SIG-M5 (cell line): ENCODE measurements at places on chromosomes 16 and 17.

GRCh38 chr16:88552166-88552565 lies 18.0 kb upstream of the ZC3H18 start:
- no peak for DNase-seq

DNA sequence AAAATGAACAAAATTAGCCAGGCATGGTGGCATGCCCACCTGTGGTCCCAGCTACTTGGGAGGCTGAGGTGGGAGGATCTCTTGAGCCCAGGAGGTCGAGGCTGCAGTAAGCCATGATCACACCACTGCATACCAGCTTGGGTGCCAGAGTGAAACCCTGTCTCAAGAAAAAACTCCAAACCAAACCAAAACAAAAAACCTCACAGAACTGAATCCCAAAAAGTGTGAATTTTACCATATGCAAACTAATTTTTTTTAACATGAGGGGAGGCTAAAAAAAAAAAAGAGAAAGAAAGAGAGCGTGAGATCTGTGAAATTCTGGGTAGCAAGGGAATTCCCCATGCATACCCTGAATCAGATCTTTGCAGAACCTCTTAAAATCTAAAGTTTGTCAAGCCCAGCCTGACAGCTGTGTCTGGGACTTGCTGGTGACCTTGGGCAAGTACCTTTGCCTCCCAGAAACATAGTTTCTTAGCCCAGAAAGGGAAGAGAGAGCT lies 17.1 kb upstream of the CDH1 start:
- DNase-seq, result no peak

DNA sequence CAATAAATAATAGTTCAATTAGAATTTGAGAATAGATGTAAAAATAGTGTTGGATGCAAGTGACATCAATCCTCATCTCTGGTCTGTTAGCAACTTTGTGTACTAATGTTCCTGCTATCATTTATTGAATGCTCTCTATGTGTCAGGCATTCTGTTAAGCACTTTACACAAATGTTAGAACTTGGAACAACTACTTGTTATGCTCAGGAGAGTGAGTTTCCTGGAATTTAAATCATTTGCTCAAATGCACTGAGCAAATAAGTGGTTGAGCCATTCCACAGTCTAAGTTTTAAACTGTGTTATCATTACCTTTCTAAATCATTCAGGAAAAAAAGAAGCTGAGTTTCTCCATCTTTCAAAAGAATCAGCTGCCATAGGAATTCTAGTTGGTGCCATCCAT lies 1327.3 kb upstream of the GOT2 start:
- no peak for DNase-seq

GRCh38 chr16:81541314-81541713 lies 96.7 kb downstream of the CMIP start:
- no peak for DNase-seq

GRCh38 chr16:72847187-72848027 lies 200.5 kb downstream of the ZFHX3 start:
- DNase-seq, result no peak

GRCh38 chr16:29310852-29311314 lies 95.6 kb downstream of the NPIPB11 start:
- no peak for DNase-seq

DNA sequence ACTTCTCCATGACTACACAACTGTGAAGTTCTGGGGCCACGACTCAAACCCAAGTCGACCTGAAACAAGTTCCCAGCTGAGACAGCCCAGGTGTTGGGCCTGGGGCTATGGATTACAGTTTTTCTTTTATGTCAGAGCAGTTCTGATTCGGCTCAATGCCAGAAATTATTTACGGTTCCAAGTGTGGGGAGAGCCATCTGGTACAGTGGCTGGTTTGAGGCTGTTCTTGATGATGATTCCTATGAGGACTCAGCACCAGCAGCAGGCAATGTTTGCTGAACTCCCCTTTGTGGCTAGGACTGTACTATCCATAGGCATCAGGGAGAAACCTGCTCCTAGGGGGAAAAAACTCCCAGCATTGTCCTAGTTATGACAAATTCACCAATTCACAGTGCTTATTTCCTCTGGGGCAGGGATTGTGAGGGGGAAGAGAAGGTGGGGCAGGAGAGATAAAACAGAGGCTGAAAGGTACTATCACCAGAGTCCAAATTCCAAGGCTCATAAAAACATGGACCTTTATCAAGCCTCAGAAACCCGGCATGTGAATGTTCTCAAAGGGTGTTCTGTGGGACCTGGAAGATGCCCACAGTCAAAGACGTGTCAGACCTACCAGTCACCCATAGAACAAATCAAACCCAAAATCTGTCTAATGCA lies 18.2 kb upstream of the CMTM4 start:
- DNase-seq, result no peak

DNA sequence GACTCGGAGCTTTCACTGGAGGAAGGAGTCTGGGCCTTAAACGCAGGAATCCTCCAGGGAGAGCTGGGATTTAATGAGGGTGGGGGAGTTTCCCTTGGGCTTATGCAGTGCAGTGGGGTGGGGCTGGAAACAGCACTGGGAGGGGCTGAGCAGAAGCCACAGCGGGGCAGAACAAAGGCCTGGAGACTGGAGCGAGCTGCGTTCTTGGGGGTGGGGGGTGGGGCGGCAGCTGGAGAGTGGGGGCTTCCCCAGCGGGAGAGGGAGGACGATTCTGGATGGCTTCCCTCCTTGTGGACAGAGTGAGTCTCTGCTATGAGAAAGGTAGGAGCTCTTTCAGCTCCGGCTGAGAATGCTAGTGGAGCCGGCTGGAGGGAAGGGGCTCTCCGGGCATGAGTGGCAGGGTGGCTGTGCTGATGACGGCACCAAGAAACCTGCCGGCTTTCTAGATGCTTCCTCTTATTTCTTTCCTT lies 406.0 kb downstream of the SEC14L1 start:
- no peak for DNase-seq

DNA sequence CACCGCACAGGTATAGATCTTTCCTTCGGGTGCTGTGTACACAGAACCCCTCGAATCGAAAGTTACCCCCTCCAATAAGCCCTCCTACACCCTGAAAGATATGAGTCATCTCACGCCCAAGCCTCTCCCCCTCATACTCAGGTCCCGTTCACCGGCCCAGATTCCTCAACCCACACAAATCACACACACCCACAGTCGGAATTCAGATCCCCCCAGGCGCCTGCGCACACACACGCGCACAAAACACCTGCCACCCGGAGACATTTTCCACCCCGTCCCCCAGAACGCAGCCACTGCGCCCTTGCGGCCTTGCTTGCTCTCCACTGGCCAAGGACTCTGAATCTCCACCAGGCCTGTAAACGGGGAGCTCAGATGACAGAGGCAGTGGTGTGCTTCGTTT lies 4.9 kb downstream of the JPH3 start:
- DNase-seq, result no peak

DNA sequence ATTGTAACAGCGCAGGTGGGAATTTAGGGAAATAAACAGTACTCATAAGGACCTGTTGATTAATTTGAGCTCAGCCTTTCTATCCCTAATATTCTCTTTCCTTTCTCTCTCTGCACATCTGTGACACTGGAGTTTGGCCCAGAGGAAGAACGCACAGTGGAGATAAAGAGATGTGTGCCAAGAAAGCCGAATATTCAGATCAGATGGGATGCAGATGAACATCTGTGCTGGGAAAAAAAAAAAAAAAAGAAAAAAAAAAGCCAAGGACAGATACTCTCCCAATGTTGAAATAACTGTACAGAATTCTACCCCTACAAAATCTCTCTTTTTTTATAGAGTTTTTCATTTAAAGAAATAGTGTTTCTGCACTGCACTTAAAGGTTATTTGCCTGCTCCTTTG lies 485.4 kb downstream of the KCNJ2 start:
- DNase-seq, result no peak

DNA sequence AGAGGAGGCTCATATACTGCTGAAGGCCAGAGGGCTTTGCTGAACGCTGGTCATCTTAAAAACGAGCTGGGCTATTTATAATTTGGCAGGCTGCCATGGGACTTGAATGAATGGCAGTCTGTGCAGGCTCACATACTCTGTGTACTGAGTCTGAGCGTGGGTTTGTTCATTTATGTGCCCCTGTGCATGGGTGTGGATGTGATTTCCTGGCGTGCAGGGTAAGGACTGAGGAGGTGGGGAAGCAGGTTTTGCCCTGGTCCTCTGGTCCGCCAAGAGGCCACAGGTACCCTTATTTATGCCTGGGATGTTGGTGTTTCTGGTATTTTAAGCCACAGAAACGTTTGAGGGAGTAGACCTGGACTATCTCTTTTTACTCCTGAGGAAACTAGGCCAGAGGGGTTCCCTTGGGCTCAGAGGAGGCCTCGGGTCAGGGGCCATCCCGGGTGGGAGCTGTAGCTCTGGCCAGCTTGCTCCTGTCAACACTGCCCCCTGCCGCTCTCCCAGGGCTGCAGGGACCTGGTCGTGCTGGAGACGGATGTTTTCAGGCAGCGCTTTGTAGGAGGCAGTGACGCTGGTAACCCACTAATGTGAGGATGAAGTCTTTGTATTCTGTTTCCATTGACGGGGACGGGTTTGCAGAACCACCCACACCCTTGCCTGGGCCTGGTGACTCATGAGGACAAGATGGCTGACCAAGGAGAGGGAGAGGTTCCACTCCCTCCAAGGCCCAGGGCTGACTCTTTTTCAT lies 184.4 kb downstream of the MSI2 start:
- DNase-seq, result no peak

DNA sequence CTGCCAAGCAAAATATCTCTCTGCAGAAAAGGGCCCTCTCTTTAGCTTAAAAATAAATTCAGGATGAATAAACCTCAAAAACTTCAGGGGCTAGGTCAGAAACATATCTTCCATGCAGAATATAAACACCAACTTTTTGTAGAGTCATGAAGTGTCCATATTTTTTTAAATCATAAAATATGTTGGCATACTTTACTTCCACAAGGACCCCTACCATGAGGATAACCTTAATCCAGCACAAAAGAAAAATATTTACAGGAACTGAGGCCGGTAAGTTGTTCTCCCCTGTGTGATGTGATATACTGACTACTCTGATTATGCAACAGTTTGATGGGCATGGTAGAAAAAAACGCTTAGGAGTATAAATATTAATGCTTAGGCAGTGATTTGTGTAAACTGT lies 264.8 kb upstream of the CDH11 start:
- DNase-seq, result no peak

DNA sequence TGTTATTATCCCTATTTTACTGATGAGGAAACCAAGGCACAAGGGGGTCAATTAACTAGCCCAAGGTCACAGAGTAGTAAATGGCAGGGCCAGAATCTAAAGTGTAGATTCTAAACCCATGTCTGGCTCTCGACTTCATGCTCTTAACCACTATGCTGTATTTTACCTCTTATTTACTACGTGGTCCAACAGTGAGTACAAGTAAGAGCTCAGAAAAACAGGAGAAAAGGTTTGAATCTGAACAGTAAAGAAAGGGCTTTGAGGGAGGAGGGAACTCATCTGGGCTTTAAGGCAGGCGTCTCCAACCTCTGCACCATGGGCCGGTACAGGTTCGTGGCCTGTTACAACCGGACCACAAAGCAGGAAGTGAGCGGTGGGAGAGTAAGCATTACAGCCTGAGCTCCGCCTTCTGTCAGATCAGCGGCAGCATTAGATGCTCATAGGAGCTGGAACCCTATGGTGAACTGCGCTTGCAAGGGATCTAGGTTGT lies 62.9 kb downstream of the SMURF2 start:
- DNase-seq, result no peak

GRCh38 chr17:4506892-4507291 lies 8.2 kb downstream of the SPNS2 start:
- DNase-seq, result no peak

DNA sequence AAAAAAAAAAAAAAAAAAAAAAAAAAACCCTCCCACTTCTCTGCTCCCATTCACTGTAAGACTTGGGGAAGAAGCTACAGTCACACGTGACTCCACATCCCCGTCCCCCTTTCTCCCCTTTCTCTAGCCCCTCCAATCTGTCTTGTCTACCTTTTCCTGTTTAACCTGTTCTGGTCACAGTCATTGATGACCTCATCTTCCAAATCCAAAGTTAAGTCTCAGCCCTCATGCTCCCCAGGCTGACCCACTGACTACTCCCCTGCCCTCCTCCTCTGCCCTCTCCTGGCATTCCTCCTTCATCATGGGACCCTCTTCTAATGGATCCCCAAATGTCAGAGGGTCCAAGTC lies 1.6 kb upstream of the CDH5 start:
- no peak for DNase-seq

DNA sequence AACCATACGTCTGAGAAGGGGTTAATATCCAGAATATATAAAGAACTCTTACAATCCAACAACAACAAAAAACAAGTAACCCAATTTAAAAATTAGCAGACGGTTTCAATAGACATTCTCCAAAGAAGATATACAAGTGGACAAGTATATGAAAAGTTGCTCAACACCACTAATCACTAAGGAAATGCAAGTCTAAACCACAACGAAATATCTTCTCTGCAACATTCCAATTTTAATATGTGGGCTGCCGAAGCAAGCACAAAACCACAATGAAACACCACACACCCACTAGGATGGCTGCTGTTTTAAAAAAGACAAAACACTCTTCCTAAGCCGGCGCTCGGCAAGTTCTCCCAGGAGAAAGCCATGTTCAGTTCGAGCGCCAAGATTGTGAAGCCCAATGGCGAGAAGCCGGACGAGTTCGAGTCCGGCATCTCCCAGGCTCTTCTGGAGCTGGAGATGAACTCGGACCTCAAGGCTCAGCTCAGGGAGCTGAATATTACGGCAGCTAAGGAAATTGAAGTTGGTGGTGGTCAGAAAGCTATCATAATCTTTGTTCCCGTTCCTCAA lies 5.9 kb upstream of the SLC13A2 start:
- DNase-seq, result no peak

DNA sequence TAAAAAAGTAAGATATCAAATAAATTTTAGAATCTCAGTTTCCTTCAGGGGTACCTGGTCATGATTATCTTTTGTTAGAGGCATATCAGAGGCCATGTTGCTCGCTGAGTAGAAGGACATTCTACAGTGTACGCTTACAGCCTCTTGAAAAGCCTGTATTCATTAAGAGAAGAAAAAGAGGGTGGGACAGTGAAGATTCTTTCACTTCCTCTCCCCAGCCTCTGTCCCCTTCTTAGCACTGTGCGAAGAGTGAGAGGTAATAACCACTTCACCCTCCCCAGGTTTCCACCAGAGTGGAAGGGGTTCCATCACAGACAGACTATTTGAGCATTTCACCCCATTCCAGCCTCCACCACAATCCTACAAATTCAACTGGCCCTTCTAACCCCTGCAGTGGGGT lies 4.8 kb upstream of the LPO start:
- DNase-seq, result no peak

DNA sequence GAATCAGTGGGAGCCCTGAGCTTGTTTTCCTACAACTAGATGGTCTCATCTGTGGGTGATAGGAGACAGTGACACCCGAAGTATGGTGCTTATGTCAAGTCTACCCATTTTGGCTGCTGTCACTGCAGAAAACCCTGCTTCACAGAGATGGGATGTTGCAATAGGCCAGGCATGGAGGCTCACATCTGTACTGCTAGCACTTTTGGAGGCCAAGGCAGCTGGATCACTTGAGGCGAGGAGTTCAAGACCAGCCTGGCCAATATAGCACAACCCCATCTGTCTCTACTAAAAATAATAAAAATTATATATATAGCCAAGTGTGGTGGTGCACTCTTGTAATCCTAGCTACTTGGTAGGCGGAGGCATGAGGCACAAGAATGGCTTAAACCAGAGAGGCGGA lies 2.3 kb upstream of the HERPUD1 start:
- no peak for DNase-seq
